ENCODE measurements at places on chromosomes 7 and 10. TPM values are rescaled to one million over a fixed set of nuclear protein-coding genes. Genes with fewer than 3 reads are reported as not detected.

DNA sequence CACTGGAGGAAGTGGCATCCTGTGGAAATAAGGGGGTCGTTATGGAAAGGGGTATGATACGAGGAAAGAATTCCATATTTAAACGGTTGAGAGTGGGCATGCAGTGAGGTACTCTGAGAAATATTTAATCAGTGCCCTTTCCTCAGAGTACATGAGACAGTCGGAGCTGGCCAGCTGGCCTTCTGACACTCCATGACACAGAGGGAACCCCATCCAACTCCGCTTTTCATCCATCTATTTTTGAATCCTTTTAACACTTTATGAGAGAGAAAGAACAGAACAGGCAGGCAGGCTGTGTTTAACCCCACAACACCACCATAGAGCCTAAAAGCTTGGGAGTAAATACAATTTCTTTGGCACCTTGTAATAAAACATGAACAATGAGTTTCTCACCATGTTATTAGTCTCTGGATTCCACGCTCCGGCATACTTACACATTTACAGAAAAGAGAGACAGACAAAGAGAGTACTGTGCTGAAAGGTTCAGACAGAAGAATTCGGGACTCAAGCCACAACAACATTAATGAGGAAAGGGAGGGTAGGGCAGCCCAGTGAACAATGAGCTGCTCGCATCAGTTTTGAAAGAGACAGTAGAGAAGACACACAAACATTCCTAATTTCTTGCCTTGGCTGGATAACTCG, 124.2 kb upstream of the PDLIM1 start:
- no peak for DNase-seq

DNA sequence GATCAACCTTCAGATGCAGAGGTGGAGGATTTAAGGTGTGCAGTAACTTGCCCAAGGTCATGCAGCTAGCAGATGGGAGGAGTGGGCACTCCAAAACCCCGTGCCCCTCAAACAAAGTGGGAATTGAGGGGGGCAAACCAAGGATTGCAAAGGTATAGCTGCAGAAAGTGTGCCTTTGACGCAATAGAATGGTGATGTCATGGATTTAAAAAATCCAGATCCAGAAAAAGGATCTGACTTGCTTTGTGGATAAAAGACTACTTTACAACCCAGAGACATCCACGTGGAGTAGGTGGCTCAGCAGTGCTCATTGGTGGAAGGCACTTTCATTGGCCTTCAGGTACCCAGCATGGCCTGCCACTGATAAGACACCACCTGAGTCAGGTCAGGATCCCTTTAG, 15.7 kb upstream of the ADRB1 start:
- no peak for DNase-seq

Gene OR9A2
- not detected for total RNA-seq

Gene BZW2
- 18.4 TPM for total RNA-seq

Gene GARIN1A
- 2.2 TPM for total RNA-seq

DNA sequence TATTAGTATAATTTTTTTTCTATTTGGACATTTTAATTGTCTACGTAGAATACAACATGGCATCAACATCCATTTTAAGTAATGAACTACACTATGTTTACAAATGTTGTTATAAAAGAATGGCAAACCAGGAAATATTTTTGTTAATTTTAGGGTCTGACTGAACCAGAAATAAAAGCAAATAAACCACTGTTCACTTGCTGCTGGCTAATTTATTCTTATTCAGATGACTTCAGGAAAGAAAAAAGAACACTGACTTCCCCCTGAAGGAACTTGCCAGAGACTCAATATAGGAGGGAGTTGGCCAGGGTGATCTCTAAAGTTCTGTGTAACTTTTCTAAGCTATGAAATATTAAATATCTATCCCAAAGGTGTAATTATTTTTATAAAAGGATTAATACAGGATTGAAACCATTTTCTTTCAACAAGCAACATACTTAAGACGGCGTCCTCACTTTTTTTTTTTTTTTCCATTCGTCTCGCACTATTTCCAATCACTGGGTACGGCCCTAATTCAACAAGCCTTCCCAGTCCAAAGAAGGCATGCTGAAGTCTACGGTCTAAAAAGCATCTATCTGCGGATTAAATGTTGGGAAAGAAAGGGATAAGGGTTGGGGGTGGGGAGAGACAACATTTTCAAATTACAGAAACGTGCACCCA, 1.2 kb downstream of the USP6NL start:
- peak; percentile 42 for DNase-seq

Gene HDAC9
- total RNA-seq = 64.8 TPM

Gene ZNF804B
- not detected for total RNA-seq

GRCh38 chr7:84735677-84736076, 451.2 kb downstream of the SEMA3D start:
- DNase-seq = no peak

Gene PSAP
- total RNA-seq = 509 TPM

Gene FAM241B
- 1.1 TPM for total RNA-seq

Gene ADO
- 18.4 TPM for total RNA-seq

Gene ASB10
- total RNA-seq = not detected

Gene ELOVL3
- not detected for total RNA-seq

- no peak for DNase-seq
Observed at GRCh38 chr7:115984105-115984504, 46.5 kb downstream of the TFEC start.

Gene ZNF727
- total RNA-seq = 0.83 TPM

Gene MYOZ1
- not detected for total RNA-seq

DNA sequence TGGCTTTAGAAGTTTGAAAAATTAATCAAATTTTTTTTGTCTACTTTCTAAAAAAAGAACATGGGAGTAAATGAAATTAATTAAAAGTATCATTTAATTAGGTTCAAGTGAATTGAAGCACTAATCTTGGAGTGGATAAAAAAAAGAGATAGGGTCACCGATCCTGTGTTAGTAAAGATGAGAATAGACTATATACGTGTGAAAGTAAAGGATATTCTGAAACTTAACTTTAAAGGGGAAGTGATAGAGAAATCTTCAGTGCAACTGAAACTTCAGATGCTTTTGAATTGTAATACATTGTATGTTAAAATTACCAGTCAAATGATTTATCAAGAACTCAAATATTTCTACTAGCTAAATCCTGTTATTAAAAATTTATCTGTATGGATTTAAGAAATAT, 4.8 kb downstream of the NHLRC2 start:
- peak; percentile 21 for DNase-seq

Gene SEMA3C
- total RNA-seq = not detected

GRCh38 chr7:158074896-158075632, 512.6 kb downstream of the PTPRN2 start:
- no peak for DNase-seq

Gene AMPH
- not detected for total RNA-seq

Gene GPER1
- total RNA-seq = 20.7 TPM

GRCh38 chr7:66013938-66014337, 31.9 kb upstream of the GUSB start:
- no peak for DNase-seq

DNA sequence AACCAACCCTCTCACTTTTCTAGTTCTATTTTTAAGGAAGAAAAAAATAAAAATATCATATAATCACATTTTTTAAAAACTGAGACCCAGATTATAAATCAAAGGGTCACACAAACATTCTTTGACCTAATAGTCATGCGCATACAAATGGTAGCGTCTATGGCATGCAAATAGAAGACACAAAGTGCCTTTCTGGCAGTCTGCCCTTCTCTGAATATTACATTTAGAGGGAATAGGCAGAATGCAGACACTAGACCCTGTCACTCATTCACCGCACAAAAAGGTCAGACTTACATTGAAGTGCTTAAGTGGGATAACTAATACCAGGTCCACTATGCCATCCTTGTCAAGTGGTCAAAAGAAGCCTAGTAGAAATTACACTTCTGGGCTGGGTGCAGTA, 26.5 kb upstream of the FHIP2A start:
- no peak for DNase-seq

GRCh38 chr10:133458710-133459453, 5.1 kb downstream of the SCART1 start:
- no peak for DNase-seq

DNA sequence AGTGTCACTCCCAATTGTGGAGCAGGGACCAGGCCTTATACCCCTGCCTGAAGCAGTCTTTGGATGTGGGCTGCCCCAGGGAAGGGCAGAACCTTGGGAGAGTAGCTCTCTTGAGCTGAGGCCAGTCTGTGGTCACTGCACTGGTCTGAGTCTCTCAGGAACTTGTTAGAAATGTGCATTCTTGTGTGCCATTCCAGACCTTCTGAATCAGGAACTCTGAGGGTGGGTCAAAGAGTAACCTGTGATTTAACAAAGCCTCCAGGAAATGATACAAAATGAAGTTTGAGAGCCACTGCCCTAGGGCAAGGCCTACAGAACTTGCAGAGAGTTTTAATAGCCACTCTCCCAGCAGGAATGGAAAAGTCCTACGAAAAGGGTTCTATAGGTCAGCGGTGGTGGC, 68.1 kb downstream of the LYZL1 start:
- DNase-seq = no peak

DNA sequence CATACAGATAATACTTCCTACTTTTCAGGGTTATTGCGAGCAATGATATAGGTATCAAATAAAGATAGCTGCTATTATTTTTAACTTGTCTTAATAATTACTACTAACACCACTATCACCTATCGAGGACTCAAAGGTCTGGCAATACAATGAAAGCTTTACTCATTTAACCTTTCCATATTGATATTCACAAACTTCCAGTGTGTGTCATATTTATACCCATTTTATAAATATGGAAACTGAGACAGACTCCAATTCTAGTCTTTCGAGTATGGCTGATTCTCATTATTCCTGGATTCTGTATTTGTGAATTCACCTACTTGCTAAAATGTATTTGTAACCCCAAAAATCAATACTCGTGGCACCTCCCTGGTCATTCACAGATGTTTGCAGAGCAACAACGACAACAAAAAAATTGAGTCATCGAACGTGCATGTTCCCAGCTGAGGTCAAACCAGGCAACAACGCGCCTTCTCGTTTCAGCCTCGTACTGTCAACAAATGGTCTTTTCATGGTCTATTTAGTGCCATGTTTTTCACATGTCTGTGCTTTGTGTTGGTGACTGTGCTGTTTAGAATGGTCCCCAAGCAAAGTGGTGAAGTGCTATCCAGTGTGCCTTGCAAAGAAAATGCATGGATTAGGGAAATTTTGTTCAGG, 51.7 kb downstream of the SMURF1 start:
- DNase-seq = no peak

Gene WASHC2A
- 68.8 TPM for total RNA-seq

GRCh38 chr10:131663351-131663750, 237.5 kb upstream of the PPP2R2D start:
- DNase-seq = no peak

Gene CCDC172
- not detected for total RNA-seq

DNA sequence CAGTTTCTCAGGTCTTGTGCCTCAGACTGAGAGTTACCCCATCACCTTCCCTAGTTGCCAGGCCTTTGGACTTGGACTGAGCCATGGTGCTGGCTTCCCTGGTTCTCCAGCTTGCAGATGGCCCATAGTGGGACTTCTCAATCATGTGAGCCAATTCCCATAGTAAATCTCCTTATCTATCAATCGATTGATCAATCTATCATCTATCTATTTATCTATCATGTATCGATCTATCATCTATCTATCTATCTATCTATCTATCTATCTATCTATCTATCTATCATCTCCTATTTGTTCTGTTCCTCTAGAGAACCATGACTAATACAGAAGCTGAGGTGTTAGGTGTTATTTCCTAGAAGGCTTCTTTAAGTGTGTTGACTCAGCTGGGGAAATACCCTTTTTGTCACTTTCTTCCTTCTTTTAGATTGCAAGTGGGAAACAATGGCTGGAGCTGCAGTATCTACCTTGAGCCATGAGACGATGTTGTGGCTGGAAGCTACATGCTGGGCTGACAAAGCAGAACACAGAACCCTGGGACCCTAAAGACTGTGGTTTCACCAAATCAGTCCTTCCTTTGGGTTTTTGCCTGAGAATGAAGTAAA, 234.7 kb upstream of the GLI3 start:
- DNase-seq = no peak

DNA sequence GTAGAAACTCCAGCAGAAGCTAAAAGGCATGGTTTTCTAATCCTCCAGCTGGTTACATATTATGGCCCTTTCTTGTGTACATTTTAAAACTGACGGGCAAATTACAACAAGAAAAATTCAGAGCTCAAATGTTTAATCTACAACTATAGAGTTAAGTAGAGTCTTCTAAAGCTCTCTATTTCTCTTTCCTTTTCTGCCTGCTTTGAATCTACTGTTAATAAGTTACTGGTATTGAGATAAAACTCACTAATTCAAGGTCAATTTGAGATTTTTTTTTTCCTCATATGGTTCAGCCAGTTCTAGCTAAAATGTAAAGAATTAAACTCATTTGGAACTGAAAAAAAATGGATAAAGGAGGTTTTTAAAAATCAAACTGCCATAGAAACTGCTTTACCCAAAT, 1.6 kb upstream of the PRSS37 start:
- DNase-seq = no peak

DNA sequence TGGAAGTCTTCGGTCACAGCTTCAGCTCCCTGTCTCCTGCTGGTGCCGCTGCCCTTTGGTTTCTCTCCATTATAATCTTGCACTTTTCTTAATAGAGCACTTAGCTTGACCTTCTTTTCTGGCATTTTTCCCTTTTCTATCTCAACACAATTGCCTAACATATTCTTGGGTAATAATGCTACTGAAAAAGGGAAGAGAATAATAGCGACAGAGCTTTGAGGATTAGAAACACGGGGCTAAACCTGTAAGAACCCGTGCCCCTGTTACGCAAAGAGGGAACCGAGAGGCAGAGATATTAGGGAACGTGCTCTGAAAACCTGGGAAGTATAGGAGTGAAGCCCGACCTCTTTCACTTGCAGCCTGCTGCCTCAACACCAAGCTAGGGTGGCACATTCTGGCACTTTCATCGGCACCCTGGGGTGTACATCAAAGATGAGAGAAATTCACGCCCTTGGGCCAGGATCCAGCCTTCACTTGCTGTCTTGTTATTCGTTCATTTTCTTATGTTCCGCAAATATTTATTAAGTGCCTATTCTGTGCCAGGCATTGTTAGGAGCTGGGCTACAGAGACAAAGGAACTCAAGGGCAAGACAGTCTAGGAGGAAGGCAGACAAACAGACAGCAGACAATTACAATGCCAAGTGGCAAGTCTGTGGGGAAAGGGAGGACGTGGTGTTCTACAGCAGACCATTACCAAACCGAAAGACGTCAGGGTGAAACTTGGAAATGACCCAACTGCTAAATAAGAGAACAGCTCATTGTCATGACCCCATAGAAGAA, 33.0 kb upstream of the GALNTL5 start:
- no peak for DNase-seq

GRCh38 chr10:123061865-123062264, 53.1 kb downstream of the ACADSB start:
- no peak for DNase-seq

DNA sequence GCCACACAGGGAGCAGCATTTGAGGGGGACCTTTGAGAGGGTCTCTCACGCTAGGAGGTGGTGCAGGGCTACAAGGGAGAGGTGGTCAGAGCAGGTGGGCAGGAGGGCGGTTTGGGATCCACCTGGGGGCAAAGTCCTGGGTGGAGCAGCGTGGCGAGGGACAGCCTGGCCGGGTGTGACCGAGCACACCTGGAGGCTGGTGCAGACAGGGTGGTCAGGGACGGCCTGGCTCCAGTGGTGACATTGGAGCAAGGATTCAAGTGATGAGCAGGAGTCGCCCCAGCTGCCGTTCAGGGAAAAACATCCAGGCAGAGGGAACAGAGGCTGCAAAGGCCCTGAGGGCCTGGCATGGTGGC, 36.0 kb downstream of the CLIP2 start:
- DNase-seq = no peak

- no peak for DNase-seq
Observed at GRCh38 chr10:33822774-33823173, 488.3 kb upstream of the NRP1 start.

Gene FAM25C
- total RNA-seq = not detected
